CD4-positive, alpha-beta T cell treated with Interleukin-2 at 100 ng/mL for 4 hours (primary cell): ENCODE measurements at places on chromosomes 2 and 18.
A peak's percentile ranks its signal among the peaks of the same experiment; 100 is the strongest.

- DNase-seq: no peak
Observed at GRCh38 chr18:58612315-58613055, 16.4 kb downstream of the ALPK2 start.

DNA sequence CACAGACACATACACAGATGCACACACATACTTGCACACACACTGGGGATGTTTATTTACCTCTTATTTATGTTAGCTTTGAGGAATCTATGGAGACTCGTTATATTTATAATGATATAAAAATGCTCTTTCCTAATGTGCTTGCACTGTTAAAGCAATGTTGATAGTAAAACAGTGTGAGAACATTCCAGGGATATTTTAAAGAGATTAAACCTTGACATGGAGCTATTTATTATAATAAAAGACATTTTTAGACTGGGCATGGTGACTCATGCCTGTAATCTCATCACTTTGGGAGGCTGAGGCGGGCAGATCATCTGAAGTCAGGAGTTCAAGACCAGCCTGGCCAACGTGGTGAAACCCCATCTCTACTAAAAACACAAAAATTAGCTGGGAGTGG is 557.3 kb upstream of the ZNF804A start:
- DNase-seq: no peak

GRCh38 chr2:227374158-227374557 is 4.9 kb downstream of the TM4SF20 start:
- peak; percentile 23 for DNase-seq

GRCh38 chr2:18834341-18834740 is 245.0 kb upstream of the NT5C1B start:
- no peak for DNase-seq

DNA sequence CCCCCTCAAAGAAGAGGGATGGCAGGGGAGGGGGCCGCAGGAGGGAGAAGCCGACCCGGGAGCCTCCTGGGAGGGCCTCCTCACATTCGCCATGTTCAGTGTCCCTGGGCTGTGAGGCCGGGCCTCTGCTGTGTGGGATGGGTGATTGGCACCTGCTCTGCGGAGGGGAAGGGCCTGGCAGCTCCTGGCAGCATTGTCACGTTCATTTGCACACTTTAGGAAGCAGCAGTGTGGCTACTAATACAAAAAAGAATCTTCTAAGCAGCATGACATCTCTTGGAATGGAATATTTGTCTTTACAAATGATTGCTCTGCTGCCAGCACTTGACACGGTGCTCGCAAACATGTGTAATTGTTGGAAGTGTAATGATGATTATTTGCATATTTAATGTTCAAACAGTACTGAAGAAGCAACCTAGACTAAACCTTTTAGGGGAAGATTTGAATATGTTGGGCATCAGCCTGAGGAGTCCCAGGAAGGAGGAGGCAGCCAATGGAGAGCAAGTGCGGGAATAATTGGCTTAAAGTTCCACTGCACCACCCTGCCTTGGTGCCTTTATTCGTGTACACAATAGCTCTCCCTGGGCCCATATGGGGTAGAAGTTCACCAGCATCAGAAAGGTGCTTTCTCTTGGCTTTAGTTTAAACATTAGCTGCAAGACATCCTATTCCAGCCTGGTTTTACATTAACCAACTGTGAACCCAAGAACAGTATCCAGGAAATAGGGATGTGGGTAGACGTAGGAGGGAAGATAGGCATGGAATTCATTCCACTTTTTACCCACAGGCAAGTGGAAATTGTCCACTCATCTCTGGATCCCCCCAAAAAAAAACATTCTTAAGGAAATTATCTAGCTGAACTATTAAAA is 404.9 kb downstream of the TMEM182 start:
- DNase-seq: no peak

DNA sequence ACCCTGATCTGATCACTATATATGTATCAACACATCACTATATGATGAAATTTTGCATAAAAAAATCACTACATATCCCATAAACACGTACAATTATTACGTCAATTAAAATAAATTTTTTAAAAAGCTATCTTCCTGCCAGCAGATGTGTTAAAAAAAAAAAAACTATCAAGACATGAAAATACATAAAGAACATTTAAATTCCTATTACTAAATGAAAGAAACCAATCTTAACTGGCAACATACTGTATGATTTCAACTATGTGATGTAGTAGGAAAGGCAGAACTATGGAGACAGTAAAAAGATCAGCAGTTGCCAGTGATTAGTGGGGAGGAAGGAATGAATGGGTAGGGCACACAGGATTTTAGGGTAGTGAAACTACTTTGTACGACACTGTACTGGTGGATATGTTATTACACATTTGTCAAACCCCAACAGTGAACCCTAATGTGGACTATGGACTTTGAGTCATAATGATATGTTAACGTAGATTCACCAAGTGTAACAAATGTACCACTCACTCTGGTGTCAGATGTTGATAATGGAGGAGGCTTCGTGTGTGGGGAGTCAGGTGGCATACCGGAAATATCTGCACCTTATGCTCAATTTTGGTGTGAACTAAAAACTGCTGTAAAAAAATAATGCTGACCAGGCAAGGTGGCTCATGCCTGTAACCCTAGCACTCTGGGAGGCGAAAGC is 27.4 kb downstream of the USP34 start:
- DNase-seq: no peak

DNA sequence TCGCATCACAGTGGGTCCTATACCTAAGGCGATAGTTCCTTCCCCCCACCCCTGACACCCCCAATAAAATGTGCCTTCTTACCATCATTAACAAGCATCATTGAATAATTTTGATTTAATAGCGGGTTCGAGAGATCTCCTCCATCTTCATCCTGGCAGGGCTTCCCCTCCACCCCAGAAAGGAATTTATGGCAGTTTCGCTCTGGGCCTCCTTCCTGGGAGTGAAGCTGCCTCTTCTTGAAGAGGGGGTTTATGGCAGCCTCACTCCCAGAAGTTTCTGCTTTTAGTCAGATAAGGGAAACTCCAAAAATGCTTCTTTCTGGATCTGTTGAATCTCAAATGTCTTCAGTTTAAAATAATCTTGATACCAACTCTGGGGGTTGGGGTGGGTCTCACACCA is 45.7 kb downstream of the RRM2 start:
- DNase-seq: no peak

- DNase-seq: no peak
Observed at GRCh38 chr18:59748628-59749360, 51.6 kb upstream of the CCBE1 start.

- DNase-seq: no peak
Observed at GRCh38 chr2:182921234-182921633, 54.8 kb upstream of the FRZB start.

- DNase-seq: no peak
Observed at GRCh38 chr2:223591596-223591995, 10.6 kb downstream of the SCG2 start.

- no peak for DNase-seq
Observed at GRCh38 chr2:241456546-241456945, 51.8 kb downstream of the STK25 start.

GRCh38 chr2:121055501-121055900 is 229.5 kb downstream of the TFCP2L1 start:
- DNase-seq: no peak

DNA sequence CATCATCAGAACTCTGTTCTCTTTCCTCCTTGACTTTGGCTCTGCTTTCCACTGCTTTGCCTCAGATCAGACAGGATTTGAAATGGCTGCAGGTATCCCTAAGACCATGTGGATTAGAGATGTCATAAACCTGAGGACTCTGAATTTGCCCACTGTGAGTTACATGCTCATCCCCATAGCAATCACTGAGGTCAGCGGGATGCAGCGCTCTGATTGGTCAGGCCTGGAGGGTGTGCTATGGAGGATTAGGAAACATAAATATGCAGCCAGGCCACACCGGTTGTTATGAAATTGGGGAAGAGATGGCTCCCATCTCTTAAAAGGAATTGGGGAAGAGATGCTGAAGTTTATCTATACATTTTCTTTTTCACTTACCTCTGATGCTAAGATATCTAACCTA is 73.7 kb upstream of the DNAJC10 start:
- DNase-seq: peak; percentile 16

GRCh38 chr2:239689410-239689809 is 288.6 kb upstream of the HDAC4 start:
- no peak for DNase-seq

- DNase-seq: no peak
Observed at GRCh38 chr2:47272905-47273758, 118.0 kb upstream of the STPG4 start.

GRCh38 chr2:23617167-23617810 is 232.3 kb downstream of the KLHL29 start:
- DNase-seq: no peak

DNA sequence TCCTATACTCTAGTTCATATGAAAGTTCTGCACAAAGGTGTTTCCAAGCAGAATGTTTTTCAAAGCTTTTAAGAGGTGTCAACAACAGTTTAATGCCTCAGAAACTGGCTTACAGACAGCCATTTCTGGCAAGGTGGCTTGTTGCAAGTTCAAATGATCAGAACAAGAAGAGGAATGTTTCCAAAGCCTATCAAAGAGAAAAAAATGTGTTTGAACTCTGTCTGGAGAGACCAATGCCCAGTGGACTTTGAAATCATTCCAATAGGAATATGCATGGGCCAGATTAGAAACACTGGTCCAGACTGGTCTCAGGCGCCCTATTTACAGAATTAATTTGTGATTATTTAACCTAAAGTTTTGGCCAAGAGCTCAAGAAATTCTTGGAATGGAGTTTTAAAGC is 106.2 kb downstream of the CPS1 start:
- DNase-seq: no peak

- no peak for DNase-seq
Observed at GRCh38 chr2:233844836-233845235, 9.5 kb downstream of the HJURP start.

DNA sequence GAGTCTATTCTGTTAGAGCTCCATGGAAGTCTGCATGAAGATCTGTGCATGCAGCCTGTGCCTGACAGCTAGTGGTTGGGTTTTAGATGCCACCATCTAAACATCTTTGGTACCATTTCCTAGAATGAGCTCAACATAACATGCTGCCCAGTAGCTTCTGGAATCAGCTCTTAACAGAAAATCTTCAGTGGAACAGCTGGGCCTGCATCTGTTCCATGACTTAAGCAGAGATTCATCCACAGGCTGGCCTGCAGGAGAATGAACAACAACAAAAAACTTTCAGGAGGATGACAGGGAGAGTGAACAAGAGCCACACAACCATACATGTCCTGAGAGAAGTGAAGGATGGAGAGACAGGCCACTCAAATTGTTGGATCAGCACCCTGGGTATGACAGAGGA is 316.6 kb downstream of the RDH14 start:
- no peak for DNase-seq

- DNase-seq: no peak
Observed at GRCh38 chr2:229087843-229088516, 183.1 kb downstream of the PID1 start.

DNA sequence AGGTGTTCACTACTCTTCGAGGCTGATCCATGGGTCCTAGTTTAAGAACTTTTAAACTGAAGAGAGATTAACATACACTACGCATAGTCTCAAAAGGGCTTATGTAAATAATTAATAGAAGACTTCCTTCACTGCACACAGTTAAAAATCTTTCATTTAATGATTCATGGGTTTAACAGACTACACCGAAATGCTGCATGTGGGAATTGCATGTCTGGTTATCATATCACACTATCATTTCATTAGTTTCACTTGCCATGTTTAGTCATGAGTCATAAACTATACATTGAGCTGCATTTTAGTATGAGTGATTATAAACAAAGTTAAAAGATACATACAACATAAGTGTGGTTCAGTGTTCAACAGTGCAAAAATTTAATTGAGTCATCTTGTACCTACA is 31.2 kb downstream of the GLS start:
- peak; percentile 44 for DNase-seq

DNA sequence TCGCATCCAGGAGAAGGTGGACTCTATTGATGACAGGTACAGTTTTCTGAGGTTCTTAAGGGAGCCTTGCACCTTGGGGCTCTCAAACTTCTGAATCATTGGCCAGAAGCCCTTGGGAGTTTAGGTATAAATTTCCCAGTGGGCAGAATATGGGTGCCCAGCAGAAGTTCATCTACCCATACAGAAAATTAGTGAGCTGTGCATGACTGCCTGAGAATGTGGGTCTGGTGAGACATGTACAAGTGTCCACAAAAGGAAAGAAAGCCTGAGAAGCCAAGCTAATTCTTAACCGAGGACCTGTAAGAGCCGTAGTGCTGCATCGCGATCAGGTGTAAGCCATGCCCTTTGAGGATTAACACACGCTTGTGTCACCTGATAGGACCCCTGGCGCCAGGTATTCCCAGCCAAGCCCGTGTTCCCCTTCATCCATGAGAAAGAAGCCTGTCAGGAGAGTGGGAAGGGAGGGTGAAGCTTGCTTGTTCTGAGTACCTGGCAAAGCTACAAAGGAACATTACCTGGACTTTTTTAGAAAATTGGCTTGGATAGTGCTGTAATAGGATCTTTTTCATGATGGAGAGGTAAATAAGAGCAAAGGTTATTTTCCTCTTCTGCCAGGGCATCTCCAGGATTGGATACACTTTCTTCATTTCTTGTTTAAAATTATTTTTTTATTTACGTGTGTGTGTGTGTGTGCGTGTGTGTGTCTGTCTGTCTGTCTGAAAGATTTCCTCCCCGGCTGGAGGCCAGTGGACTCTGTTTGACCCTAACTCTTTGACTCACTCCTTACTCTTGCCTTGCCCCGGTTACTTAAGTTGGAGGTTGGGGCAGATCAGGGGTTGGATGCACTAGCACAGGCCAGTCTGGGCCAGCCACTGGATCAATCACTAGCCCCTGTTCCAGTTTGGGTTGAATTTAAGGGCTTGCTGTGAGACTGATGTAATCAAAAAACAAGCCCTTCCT is 90.4 kb upstream of the EML6 start:
- no peak for DNase-seq

- no peak for DNase-seq
Observed at GRCh38 chr2:50723286-50723938, 308.5 kb downstream of the NRXN1 start.

DNA sequence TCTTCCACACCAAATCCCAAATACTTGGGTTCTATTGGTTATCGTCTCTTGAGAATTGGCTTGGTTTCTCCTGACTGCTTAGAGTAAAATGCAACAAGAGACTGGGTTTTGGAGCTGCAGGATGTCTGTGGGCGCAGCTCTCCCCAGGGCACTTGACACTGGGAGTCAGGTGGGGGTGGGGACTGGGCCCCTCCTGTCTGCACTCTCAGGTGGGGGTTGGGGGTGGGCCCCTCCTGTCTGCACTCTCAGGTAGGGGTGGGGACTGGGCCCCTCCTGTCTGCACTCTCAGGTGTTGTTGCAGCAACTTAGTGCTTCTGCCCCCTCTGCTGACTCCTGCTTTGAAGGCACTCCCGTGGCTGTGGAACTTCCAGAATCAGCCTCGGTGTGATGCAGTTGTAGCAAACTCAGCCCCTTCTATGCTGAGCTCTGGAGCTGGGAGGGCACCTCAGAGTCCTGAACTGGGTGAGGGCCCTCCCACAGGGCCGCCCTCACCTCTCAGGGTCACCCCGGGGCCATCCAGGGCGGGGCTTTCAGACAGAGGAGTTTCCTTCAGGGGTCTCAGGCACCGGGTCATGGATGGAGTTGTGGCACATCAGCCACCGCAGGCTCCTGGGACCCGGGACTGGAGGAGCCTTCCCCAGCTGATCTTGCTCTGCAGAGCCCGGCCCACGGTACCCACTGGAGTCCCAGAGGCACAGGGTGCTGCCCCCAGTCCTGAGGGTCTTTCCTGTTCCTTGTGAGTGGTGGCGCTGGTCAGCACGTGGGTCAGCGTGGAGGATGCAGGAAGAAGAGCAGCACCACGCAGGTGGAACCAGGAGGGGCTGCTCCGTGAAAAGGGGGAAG is 22.9 kb upstream of the CIDEA start:
- no peak for DNase-seq
